ENCODE measurements at places on chromosomes 3 and 15. TPM values are rescaled to one million over a fixed set of nuclear protein-coding genes. Genes with fewer than 3 reads are reported as not detected.

The AP2M1 gene
- 293 TPM for total RNA-seq

DNA sequence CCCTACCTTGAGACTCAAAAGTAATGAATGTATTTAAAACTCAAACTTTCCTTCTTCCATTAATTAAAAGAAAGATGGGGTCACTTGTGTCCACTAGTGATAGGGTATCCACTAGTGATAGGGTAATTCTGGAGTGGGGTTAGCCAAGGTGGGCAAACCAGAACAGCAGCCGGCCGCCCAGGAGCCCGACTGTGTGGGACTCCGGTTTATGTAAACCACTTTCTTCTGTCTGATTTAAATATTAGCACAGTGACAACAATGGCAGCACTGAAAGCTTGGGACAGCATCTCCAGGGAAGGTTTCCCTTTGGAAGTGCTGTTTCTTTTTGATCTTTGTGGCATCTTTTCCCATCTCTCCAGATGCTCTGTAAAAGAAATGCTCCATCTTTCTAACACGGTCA lies 722 bp downstream of the MYZAP start:
- no peak for DNase-seq

DNA sequence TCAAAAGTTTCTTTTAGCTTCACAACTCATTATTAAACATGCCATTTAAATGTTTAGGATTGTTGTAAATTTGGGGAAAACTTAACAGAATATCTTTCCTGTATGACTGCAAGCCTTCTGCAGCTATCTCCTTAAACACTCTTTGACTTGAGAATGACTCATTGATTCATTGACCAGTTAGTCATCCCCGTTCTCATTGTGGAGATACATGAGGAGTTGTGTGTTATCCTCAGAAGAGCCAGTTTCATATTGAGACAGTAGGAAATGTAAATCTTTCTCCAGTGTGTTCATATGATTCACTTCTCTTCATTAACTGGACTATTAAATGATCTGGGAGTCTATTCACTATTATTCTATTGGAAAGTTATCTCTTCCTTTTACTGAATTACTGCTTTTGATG lies 83.0 kb downstream of the CRYGS start:
- no peak for DNase-seq

DNA sequence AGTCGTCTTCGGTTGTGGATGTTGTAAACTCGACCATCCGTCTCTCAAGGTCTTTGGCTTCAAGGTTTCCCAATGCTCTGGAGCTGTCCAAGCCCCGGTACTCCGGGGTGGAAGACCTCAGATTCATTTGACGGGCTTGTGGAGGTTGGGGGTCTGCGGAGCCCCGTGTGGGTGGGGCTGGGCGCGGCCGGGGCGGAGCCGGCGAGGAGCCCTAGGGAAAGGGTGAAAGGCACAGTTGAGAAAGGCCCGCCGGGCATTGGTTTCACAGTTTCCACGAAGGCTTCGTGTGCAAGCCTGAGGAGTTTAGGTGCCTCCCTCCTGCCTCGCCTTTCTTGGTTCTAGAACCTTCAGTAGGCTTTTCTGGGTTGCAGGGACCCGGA lies 360 bp upstream of the MGA start:
- DNase-seq, result no peak

The ILDR1 gene
- total RNA-seq, result 0.11 TPM

GRCh38 chr3:141056751-141057171 lies 5.6 kb downstream of the SPSB4 start:
- no peak for DNase-seq

GRCh38 chr3:37768107-37768809 lies 93.4 kb upstream of the CTDSPL start:
- no peak for DNase-seq

The FEZF2 gene
- total RNA-seq, result 0.61 TPM

The PPM1L gene
- total RNA-seq, result 18.5 TPM

The RNF168 gene
- 19.4 TPM for total RNA-seq

DNA sequence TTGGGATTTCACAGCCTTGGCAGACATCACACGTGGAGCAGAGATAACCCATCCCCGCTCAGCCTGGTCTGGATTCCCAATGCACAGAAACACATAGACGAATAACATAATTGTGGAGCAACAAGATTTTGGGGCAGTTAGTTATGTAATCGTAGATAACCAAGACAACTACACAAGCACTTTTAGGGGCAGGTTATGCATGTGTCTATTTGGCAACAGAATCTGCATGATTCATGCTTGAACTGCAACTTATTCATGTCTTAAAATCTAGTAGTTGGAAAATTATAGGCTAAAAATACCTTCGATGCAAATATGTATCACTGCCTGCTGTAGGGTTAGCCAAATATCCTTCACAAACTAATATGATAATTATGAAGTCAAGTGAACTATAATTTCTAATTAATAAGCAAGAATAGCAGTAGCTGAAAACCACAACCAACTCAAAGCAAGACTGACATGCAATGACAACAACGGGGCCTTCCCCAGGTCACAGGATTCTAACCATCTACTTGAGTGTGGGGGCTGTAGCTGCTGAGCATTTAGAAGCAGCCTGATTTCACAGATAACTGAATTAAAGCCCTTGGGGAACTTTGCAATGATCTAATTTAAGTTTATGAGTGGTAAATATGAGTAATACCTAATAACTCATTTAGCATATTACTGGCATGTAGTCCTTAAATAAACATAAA lies 31.1 kb downstream of the DGKG start:
- no peak for DNase-seq

GRCh38 chr3:127988770-127989557 lies 63.3 kb upstream of the SEC61A1 start:
- no peak for DNase-seq

DNA sequence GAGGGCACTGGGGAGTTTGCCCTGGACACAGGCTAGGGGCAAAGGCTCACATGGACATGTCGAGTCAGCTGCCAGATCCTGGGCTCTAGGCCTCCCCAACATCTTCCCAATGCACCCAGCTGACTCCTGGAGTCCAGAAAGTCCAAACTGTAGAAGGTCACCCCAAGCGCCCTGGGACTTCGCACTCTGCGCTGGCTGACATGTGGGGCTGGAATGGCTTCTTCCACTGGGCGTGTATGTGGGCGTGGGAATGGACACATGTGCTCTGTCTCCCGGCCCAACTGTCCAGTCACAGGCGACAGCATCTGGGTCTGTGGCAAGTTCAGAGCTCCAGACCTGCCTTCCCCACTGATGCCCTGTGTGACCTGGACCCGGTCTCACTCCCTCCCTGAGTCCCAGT lies 13.2 kb upstream of the FURIN start:
- DNase-seq, result no peak

GRCh38 chr3:53511246-53511645 lies 16.8 kb downstream of the CACNA1D start:
- DNase-seq, result no peak

DNA sequence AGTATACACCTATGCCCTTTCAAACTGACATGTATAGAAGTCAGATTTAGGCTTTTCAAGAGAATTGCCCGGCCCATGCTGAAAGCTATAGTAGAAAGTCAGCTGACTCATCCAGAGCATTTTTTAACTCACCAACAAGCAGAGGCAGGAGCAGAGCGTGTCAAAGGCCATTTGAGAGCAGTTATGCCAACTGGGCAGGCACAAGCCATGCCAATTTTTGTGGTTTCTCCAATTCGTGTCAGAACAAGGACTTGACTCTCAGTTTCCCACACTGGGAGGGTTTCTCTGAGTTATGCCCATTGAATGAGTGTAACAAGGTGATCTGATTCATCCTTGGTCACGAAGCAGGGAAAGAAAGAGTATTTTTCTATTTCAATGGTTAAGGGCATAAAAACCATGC lies 403.3 kb upstream of the THBS1 start:
- no peak for DNase-seq

GRCh38 chr3:127035677-127036076 lies 52.8 kb downstream of the PLXNA1 start:
- DNase-seq, result peak; percentile 45

GRCh38 chr3:85604641-85605040 lies 645.9 kb downstream of the CADM2 start:
- DNase-seq, result no peak

GRCh38 chr3:181493423-181493822 lies 218.3 kb upstream of the SOX2 start:
- no peak for DNase-seq

- no peak for DNase-seq
These were observed 22.4 kb upstream of the MTHFS start for GRCh38 chr15:79919090-79919748.

- no peak for DNase-seq
These were observed 189.1 kb upstream of the MDFIC2 start for GRCh38 chr3:70501561-70501960.

- DNase-seq, result no peak
These were observed 26.1 kb downstream of the GASK1A start for GRCh38 chr3:43005253-43005652.

DNA sequence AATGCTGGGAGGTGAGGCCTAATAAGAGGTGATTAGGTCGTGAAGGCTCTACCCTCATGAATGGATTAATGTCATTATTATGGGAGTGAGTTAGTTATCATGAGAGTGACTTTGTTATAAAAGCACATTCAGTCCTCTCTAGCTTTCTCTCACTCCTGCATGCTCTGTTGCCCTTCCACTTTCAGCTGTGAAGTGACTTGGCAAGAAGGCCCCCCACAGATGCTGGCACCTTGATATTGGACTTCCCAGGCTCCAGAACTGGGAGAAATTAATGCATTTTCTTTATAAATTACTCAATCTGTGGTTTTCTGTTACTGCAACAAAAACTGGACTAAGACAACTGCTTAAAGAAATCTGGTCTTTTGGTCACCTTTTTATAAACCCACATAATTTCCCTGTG lies 144.3 kb downstream of the FBN1 start:
- no peak for DNase-seq

DNA sequence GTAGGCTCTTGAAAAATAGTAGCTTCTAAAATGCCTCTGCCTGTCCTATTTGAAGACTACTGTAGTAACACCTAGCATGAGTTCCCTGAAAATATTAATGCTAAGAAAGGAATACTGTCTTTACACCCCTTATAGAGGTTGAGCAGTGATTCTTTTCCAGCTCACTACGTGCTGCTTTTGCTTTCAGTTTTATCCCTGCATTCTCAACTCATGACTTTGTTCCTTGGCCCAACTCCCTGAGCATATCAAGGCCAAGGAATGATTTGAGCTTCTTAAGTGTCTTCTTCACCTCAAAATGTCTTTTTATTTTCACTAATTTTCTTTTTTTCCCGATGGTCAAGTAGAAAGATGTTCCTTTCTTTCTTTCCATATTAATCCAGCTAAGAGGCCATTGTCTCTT lies 16.5 kb upstream of the P2RY13 start:
- DNase-seq, result no peak

DNA sequence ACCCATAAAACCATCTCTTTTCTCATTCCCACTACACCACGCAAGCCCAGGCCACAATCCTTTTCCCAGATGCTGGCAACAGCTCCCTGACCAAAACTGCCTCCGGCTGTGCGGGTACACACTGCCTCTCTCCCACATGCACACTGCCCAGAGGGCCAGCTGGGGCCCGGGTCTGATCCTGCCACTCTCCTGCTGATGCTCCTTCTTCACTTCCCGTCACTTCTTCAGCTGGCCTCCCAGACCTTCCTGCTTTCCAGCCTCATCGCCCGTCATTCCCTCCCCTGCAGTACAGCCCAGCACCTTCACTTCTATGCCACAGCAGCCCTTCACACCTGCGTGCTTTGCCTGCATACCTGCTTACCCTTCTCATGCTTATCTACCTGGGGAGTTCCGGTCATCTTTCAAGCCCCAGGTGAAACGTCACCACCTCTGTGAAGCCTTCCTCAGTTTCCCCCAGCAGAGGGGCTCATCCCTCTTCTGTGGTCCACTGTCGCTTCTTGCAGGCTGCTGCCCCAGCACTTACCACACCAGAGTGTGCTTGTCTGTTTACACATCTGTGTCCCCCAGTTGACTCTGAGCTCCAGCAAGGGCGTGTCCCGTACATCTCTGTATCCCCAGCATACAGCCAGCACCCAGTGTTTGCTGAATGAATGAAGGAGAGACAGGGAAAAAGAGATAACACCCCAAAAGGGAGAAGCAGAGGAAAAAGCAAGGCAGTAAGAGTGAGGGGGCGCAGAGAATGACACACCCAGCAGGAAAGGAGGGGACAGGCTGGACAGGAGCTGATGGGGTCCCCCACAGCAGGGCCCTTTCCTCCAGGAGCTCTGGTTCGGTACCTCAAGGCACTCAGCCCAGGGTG lies 22.2 kb downstream of the GRAMD2A start:
- DNase-seq, result no peak

The TMIE gene
- 1.5 TPM for total RNA-seq

- no peak for DNase-seq
These were observed 55.3 kb downstream of the FAM43A start for GRCh38 chr3:194740859-194741491.

- DNase-seq, result no peak
These were observed 103.1 kb upstream of the TNIK start for GRCh38 chr3:171563298-171563697.
